ENCODE measurements at places on chromosomes 5 and 9.

- DNase-seq: no peak
These were observed 734 bp downstream of the KIF27 start for GRCh38 chr9:83920469-83920926.

- DNase-seq: no peak
These were observed 228.1 kb upstream of the MEF2C start for GRCh38 chr5:89110916-89111646.

DNA sequence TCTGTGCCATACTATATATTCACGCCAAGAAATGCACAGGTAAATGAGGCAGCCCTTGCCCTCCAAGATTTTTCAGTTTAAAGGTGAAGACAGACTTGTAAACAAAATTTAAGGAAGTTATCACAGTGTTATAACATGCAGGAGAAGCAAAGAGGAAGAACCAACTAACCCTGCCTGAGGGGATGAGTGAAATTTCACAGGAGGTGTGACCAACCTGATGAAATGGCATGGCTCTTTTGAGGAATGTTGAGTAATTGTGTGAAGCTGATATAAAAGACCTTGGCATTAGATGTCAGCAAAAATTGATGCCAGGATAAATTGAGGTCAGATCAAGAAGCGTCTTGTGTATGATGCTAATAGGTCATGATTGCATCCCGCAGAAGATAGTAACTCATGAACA, 86.5 kb downstream of the HCN1 start:
- DNase-seq: no peak

- DNase-seq: no peak
These were observed 28.7 kb downstream of the DMRT3 start for GRCh38 chr9:1005043-1005667.

GRCh38 chr9:137195525-137196220, 4.9 kb downstream of the TPRN start:
- DNase-seq: no peak

GRCh38 chr5:163908253-163908652, 402.8 kb downstream of the MAT2B start:
- no peak for DNase-seq

GRCh38 chr9:131214286-131214856, 61.9 kb downstream of the FAM78A start:
- DNase-seq: no peak

GRCh38 chr9:90301277-90301653, 341.4 kb downstream of the DIRAS2 start:
- DNase-seq: no peak

DNA sequence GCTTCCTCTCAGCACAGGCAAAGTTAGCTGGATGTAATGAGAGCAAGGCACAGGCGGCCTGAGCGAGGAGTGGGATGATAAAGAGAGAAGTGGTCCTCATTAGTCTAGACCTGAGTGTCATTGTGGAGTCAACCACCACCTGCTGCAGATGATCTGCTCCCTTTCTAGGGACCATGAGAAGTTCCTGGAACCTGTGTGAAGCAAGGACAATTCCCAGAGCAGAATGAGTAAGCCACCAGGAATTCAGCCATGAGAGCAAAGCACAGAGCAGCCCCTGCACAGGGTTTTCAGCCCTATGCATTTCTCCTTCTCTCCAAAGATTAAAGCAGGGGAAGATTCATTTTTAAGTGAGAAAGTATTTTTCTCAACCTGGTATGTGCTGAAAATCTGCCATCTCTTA, 146.8 kb upstream of the SPEF2 start:
- DNase-seq: no peak

DNA sequence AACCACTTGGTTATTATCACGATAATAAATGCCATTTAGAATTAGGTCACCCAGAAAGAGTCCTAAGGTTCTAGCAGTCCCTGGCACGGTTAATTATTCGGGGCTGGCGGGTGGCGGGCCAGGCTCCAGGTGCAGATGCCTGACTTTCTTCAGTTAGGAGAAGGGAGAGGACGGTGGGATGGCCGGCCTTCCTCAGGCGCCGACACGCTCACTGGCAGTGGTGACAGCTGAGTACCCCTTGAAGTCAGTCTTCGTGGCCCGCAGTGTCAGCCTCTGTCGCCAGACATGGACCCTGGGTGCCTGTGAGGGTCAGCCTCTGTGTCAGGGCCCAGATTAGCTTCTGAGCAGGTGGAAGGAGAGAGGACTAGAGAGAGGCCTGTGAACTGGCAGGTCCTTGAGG, 21.1 kb upstream of the EXOC3 start:
- no peak for DNase-seq

GRCh38 chr5:123455640-123456039, 32.4 kb upstream of the CEP120 start:
- no peak for DNase-seq

DNA sequence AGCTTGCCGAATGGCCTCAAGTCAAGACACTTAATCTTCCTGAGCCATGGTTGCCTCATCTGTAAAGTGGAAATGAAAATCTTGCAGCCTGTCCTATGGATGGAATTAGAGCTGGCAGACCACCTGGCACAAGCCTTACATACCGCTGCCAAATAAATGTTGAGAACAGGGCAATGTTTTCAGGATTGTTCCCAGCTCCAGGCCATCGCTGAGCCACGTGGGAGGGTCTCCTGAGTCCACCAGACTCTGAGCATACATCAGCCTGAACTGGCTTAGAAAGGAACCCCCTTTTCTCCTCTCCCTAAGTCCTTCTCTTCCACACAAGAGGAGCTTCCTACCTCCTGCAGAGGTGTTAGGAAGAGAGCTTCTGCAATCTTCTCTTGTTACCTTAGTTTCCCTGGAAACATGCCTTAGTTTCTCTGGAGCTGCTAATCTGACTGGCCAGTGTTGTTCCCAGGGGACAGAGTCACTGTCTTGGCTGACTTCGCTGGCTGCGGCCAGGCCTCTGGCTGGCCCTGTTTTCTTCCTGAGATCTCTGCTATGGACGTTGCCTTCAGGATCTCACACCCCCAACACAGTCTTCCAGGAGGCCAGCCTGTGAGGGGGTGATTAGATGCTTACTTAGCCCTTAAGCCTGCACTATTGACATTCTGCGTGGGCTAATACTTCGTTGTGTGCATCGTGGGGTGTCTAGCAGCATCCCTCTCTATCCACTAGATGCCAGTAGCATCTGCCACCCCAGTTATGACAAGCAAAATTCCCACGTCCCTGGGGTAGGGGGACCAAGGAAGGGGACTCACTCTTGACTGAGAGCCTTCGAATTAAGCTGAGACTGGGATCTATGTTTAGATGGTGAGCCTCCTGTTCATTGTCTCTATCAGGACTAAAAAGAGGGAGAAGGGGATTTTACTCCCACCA, 62.2 kb downstream of the BOD1 start:
- no peak for DNase-seq

DNA sequence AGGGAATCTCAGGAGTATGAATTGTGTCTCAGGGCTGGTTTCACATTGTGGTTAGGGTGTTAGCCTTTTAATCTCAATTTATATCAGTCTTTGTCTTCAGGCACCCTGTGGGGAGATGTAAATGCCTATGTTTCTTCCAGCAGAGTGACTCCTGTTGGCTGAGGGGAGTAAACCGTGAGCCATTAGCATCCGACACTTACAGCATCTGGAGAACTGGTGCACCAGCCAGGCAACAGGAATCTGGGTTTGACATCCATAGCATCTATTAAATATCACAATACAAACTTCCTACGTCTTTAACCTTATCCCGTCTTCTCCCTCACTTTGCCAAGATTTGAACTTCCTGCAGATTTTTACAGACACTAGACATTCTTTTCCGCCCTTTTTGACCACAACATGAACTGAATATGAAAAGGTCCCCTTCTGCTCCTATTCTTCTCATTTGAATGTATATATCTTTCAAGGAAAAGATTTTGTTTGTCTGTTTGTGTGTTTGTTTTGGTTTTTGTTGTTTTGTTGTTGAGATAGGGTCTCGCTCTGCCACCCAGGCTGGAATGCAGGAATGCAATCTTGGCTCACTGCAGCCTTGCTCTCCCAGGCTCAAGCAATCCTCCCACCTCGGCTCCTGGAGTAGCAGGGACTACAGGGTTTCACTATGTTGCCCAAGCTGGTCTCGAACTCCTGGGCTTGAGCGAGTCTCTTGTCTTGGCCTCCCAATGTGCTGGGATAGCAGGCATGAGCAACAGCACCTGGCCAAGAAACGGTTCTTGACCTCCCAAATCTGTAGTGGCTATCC, 626.2 kb downstream of the TLR4 start:
- no peak for DNase-seq

GRCh38 chr5:55821731-55822512, 29.2 kb upstream of the IL31RA start:
- DNase-seq: no peak

- DNase-seq: no peak
These were observed 131.7 kb upstream of the ELL2 start for GRCh38 chr5:96093340-96093739.

- no peak for DNase-seq
These were observed 37.9 kb downstream of the CCNJL start for GRCh38 chr5:160274483-160274931.

GRCh38 chr5:168377525-168377924, 86.1 kb downstream of the WWC1 start:
- no peak for DNase-seq

DNA sequence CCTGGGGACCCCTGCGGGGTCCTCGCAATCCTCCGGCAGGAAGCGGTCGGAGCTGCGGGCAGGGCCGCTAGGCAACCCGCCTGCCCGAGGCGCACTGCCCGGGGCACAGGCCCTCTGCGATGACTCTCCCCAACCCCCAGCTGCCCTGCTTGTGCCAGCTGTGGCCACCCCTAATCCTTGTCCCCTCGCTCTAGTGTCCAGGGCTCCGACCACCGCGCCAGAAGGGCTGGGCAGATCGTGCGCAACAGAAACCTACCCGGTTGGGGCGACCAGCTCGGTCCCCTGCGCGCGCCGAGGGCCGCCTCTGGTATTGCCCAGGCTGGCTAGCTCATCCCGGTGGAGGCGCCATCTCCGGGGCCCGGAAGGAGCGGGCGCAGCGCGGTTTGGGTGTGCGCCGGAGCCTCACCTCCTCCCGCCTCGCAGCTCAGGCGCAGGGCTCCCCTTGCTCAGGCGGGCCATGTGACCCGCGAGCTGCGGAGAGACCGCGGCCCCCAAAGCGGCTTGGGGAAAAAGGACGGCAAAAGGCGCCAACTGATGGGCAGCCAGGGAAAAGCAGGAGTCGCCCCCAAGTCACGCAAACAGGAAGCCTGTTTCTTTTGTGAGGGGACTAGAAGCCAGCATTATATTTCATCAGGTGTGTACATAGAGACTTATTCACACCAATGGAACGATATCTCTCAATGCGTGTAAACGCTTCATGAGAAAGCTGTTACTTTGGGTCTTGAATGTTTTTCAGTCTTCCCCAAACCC, 46.8 kb upstream of the RNF20 start:
- no peak for DNase-seq

GRCh38 chr5:37921452-37921851, 81.6 kb upstream of the GDNF start:
- DNase-seq: no peak

GRCh38 chr5:125106271-125106670, 359.8 kb upstream of the ZNF608 start:
- no peak for DNase-seq

DNA sequence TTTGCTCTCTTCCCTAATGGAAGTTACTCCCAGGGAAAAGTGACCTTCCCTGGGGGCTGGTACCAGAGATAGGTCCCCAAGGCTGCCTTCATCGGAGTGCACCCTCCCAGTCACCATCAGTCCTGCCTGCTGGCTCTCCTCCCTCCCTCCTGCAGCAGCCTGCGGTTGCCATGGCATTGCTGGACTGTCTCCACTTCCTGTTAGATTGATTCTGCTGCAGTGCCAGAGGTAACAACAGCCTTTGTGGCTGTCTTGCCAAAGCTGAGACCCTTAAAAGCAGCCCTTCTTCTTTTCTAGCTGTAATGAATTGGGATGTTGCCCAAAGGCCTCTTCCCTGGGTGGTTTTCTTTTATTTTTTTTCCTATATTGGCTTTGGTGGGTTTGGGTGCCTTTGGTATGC, 78.1 kb upstream of the PRLR start:
- DNase-seq: no peak

DNA sequence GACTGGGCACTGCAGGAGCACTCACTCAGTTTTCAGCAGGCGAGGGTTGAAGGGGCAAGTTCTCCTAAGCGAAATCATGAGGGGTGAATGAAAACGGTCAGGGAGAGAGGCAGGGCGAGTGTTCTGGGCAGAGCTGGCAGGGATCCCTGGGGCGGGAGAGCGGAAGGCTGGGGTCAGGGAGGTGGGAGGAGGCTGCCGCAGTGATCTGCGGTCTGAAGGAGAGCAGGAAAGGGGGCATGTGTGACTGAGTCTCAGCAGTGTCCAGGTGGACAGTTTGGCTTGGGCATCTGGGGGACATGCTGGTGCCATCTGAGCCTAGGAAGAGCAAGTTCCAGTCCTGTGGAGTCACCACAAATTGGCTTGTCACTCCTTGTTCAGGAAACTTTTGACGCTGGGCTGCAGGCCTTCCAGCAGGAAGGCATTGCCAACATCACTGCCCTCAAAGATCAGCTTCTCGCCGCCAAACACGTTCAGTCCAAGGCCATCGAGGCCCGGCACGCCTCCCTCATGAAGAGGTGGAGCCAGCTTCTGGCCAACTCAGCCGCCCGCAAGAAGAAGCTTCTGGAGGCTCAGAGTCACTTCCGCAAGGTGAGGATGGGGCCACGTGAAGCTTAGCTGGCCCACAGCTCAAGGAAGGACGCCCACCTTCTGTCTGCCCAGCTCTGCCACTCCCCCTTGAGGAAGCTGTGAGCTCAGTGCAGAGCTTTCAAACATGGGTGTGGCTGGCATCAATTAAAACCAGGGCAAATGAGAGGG, 31.1 kb downstream of the DYNC2I2 start:
- DNase-seq: no peak

DNA sequence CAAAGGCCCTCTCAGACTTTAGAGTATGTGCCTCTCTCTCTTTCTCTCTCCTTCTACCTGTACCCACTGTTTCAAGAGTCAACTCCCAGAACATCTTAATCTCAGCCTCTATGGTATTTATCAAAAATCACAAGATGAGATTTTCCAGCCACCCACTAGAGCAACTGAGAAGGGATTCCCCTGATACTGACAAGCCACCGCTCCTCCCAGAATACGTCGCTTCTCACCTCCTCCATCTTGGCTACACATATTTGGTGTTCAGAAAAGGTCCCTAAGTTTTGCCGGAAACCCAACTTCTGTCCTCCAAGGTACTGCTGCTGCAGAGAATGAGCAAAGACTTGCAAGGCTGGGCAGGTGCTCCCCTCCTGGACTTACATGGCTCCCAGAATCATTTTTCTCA, 6.1 kb downstream of the GARIN3 start:
- DNase-seq: no peak

- DNase-seq: no peak
These were observed 111.5 kb upstream of the OSMR start for GRCh38 chr5:38734353-38734752.

GRCh38 chr5:39498278-39498952, 73.6 kb upstream of the DAB2 start:
- DNase-seq: no peak

Measured in thoracic aorta (tissue), 2 donors.